ENCODE measurements at places on chromosomes 6 and 20. TPM values are rescaled to one million over a fixed set of nuclear protein-coding genes. Genes with fewer than 3 reads are reported as not detected.

- DNase-seq = no peak
- no peaks in the 10 kb centered on the region for H3K4me1 ChIP-seq
- no peaks in the 10 kb centered on the region for H3K27me3 ChIP-seq
- H3K27ac ChIP-seq = no peak overlapping the region
- no peaks in the 10 kb centered on the region for H3K36me3 ChIP-seq
- H3K4me3 ChIP-seq = no peak overlapping the region
These were observed 171.4 kb upstream of the QKI start for GRCh38 chr6:163243083-163243482.

- H3K27me3 ChIP-seq = no peaks in the 10 kb centered on the region
- H3K4me3 ChIP-seq = no peak overlapping the region
- DNase-seq = no peak
- no peak overlapping the region for H3K27ac ChIP-seq
- peaks cover 7% of the 10 kb centered on the region for H3K36me3 ChIP-seq
- H3K4me1 ChIP-seq = no peaks in the 10 kb centered on the region
These were observed 132.3 kb downstream of the RALGAPA2 start for GRCh38 chr20:20580139-20580538.

The SRSF3 gene
- 456 TPM for total RNA-seq

DNA sequence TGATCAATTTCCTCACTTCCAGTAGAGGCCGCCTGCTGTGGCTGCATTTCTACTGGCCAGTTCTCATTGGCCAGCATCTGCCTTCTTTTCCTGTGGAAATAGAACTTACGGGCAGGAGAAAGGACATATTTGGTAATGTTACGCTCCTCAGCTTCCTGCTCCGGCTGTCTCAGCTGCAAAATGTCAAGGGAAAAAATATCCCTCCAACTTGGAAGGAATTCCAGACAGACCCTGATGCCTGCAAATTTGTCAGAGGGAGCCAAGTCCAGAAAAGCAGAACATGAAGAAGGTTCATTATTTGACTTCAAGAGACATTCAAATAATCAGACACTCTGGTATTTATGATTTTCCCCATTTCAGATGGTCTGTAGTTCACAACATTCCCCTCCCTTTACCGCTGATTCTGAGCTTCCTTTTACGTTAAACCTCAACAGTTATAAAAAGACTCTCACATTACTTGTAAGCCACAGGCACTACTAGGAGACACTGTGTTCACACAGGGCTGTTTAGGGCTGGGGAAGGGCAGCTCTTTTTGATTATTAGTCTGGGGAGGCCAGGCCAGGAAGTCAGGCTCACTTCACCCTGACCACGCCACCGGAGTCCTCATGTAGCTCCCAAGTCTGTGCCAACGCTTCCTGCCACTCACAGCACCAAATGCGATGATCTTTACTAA is 179.6 kb upstream of the CCN2 start:
- H3K27ac ChIP-seq = no peak overlapping the region
- no peak overlapping the region for H3K4me3 ChIP-seq
- no peaks in the 10 kb centered on the region for H3K4me1 ChIP-seq

- peaks cover 12% of the 10 kb centered on the region for H3K4me1 ChIP-seq
- H3K27me3 ChIP-seq = no peaks in the 10 kb centered on the region
- no peak overlapping the region for H3K27ac ChIP-seq
These were observed 325.6 kb upstream of the RUNX2 start for GRCh38 chr6:45002390-45003105.

GRCh38 chr6:11770546-11771466 is 7.8 kb downstream of the ADTRP start:
- no peak overlapping the region for H3K27ac ChIP-seq
- no peaks in the 10 kb centered on the region for H3K36me3 ChIP-seq
- H3K27me3 ChIP-seq = no peaks in the 10 kb centered on the region
- peaks cover 11% of the 10 kb centered on the region for H3K4me1 ChIP-seq
- no peak for DNase-seq

- no peak overlapping the region for H3K27ac ChIP-seq
- no peaks in the 10 kb centered on the region for H3K27me3 ChIP-seq
- H3K4me3 ChIP-seq = peak overlapping the region; percentile 82
- H3K4me1 ChIP-seq = peaks cover 13% of the 10 kb centered on the region
- peaks cover 24% of the 10 kb centered on the region for H3K36me3 ChIP-seq
- no peak for DNase-seq
These were observed 11.4 kb downstream of the HSPA1B start for GRCh38 chr6:31838968-31839367.

The JAG1 gene
- 3.2 TPM for total RNA-seq

DNA sequence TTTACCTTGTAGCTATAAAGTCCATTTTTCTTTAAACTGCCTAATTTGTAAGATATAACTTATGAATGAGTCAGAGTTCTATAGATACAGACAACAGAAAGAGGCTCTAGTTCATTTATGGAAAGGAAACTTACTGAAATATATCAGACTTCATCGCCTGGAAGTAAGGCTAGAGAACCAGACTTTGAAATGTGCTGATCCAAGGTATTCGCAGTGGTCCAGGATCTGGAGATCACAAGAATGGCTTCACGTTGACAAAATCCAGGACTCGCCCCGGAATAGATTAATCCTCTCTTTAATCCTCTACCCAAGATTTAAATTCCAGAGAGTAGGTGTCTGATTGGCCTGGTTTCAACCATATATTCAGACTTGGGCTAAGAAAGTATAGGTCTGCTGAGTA is 69.1 kb upstream of the LOC128125822 start:
- H3K27ac ChIP-seq = no peak overlapping the region
- no peaks in the 10 kb centered on the region for H3K27me3 ChIP-seq
- H3K4me3 ChIP-seq = no peak overlapping the region
- DNase-seq = no peak
- H3K4me1 ChIP-seq = peaks cover 26% of the 10 kb centered on the region

DNA sequence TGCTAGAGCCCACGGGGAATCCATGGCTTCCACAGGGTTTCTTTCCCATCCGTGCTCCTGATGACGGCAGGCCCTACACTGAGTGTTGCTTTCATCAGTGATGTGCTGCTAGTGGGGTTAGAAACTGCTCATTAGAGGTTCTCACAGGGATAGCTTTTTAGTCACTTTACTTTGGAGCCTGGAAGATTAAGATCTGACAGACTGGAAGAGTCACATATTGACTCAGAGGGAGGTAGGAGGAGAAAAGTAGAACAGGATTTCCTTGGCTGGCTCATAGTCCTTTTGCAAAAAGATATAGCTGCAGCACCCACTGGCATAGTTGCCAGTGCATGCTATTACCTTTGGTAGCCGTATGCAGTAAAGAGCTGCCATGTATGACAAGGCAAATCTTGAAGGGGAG is 890.3 kb downstream of the C6orf118 start:
- no peak for DNase-seq
- H3K27me3 ChIP-seq = no peaks in the 10 kb centered on the region
- no peaks in the 10 kb centered on the region for H3K4me1 ChIP-seq
- H3K4me3 ChIP-seq = no peak overlapping the region
- H3K36me3 ChIP-seq = no peaks in the 10 kb centered on the region

The COL19A1 gene
- total RNA-seq = 5.6 TPM

DNA sequence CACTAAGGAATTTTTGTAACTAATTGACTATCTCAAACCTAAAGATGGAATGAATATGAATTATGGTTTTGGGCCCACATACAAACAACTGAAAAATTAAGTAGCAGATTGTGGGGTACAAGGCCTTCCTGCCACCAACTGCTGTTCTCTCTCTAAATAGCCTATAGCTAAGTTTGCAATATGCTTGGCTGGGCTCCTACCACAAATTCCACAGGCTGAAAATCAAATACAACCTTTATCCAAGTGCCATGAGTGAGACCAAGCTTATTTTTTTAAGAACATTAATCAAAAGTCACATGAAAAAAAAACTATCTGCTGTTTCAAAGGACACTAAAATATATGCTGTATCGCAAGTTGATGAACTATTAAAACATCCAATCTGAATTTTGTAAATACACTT is 52.1 kb downstream of the TENT5A start:
- H3K4me1 ChIP-seq = no peaks in the 10 kb centered on the region
- H3K4me3 ChIP-seq = no peak overlapping the region
- H3K27me3 ChIP-seq = no peaks in the 10 kb centered on the region
- H3K36me3 ChIP-seq = no peaks in the 10 kb centered on the region
- no peak for DNase-seq
- no peak overlapping the region for H3K27ac ChIP-seq
